ENCODE measurements at places on chromosomes 16 and 17.

- no peak for DNase-seq
These were observed 23.1 kb upstream of the TMEM94 start for GRCh38 chr17:75433218-75433783.

- no peak for DNase-seq
These were observed 21.1 kb downstream of the TTYH2 start for GRCh38 chr17:74234486-74234885.

DNA sequence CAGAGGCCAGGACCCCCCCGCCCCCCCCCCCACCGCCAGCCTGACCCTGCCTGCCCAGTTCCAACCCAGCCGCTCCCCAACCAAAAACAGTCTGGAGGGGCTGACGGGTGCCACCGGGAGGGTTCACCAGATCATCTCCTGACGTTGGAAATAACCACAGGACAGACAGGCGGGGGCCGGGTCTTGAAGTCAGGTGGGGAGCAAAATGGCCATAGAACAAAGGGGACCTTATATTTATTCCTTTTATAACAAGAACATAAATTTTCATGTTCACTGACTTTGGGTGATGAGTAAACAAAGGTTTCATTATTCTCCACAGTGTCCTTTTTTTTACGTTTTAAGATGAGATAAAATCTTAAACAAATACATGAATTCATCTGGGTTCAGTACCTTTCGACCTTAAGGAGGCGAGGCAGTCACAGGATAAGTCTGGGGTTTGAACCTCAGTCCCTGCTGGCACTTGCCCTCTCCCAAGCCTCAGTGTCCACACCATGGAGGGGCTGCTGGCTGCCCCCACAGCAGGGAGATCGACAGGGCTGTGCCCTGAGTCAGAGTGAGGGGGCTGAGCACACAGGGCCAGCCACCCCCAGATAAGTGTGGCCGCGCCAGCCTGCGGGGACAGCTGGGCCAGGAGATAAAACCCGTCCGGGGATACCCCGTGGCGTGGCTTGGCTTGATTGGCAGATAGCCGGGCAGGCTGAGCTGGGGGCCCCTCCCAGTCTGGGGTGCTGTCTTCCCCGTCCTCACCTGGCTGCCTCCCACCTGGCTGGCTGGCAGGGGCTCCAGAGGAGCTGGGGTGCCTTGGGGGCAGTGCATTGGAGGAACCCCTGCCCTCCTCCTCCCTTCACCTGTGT lies 15.0 kb downstream of the SLC7A5 start:
- no peak for DNase-seq

- no peak for DNase-seq
These were observed 11.4 kb downstream of the RPUSD1 start for GRCh38 chr16:776824-777223.

DNA sequence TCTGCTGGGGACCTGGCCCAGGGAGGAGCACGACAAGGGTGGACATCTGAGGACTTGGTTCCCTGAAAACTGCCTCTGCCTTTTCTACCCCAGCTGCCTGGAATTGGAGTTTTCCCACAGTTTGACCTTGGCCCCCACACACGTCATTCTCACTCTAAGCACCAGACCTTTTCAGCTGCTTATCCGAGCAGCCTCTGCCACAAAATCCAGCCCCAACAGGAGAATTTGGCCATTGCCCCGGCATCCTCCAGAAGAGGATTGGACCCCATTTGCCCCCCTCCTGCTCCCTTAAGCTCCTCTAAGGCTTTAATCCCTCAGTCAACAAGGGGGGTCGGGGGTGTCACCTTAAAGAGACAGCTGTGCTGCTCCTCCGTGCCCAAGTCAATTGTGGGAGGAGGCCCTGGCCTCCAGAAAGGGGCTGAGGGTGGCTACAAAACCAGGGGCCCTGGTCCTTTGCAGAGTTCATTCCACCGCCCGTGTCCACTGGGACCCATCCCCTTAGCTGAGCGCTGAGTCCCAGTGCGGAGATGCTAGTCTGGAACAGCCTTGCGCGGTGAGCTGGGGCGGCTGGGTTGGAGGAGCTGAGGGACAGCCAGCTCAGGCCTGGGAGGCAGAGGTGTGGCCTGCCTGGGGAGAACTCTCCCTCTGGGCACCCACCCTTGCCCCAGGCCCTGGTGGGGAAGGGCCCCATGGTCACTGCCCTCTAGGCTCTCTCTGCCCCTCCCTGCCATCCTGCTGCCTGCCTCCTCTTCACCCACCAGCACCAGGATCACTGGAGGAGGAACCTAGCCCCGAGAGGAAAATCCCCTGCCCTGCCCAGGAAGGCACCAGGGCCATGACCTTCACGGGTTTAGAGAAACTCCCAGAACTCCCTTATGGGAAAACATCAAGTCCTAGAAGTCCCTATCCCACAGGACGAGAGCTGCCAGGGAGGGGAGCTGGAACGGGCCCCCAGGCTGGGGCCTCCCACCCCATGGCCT lies 18.8 kb downstream of the TTYH2 start:
- DNase-seq, result no peak

GRCh38 chr16:56885446-56886162 lies 20.6 kb downstream of the SLC12A3 start:
- no peak for DNase-seq

GRCh38 chr16:22075776-22076175 lies 16.6 kb upstream of the VWA3A start:
- DNase-seq, result no peak

DNA sequence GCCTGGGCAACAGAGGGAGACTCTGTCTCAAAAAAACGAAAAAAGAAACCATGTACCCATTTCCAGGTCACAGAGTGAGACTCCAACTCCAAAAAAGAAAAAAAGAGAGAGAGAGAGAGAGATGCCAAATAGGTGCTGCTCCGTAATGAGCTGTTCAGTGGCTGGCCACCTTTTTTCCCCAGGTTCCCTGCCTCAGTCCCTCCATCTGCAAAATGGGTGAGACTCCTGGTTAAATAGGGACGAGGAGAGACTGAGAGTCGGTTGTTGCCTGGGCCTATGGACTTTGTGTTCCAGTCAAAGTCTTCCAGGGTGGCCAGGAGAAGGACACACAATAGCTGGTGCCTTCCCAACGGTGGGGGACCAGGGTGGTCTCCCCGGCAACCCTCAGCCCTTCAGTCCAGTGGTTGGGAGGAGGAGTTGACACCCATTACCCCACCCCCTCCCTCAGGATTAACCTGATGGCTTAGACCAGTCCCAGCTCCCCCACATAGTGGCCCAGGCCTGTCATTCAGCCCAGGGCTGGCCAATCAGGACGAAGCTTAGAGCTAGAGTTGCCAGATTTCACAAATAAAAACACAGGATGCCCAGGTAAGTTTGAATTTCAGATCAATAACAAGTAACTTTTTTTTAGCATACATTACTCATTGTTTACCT lies 258.2 kb downstream of the PARN start:
- no peak for DNase-seq

- DNase-seq, result no peak
These were observed 26.5 kb upstream of the CDR2 start for GRCh38 chr16:22400900-22401299.

GRCh38 chr17:1646199-1646875 lies 805 bp upstream of the SCARF1 start:
- no peak for DNase-seq

DNA sequence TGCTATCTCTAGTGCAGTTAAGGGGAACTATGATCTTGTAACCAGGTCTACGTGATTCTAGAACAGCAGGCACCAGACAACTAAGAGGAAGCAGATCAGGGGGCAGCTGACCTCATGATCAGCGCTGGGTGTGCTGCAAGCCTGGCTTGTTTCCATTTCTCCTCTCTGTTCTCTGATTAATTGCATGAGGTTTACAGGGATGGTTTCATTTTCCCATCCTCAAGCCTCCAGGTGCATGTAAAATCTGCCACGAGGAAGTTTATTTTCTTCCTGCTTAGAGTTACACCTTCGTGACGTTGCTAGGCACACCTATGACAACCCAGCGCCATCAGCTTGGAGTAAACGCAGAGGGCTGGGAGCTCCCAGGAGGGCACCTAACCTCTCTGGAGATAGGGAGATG lies 4.3 kb upstream of the NUPR1 start:
- DNase-seq, result no peak

GRCh38 chr16:55372792-55373488 lies 48.9 kb downstream of the IRX6 start:
- no peak for DNase-seq

- DNase-seq, result no peak
These were observed 20.8 kb upstream of the PEMT start for GRCh38 chr17:17612085-17613022.

GRCh38 chr16:27314986-27315332 lies 1.2 kb downstream of the IL4R start:
- no peak for DNase-seq

DNA sequence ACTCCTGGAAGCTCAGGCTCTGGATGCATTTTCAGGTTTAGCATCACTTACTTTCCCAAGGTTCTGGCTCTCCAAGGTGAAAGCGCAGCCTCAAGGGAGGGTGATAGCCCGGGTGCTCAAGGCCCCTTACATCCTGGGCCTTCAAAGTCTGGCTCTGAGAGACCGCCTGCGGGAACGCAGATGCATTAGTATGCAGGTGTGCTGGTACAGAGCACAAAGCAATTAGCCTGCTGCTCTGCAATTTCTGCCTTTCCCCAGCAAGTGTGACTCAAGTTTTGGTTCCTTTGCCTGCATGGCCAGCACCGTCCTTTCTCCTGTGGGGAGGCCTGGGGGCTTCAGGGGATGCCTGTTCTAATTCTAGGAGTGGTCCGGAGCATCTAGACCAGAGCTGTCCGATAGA lies 116.2 kb downstream of the AATF start:
- no peak for DNase-seq

DNA sequence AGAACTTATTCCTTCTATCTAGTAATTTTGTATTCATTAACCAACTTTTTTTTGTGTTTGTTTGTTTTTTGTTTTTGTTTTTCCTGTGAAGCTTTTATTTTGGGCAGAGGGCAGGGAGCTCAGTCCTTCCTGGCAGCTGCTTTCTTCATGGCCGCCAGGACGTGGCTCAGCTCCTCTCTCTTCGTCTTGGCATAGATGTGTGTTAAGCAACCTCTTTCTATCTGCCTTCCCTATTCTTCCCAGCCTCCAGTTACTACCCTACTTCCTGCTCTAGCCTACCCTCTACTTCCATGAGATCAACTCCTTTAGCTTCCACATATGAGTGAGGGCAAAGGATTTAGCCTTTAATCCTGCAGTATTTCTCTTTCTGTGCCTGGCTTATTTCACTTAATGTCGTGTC lies 8.2 kb upstream of the BRD7 start:
- DNase-seq, result no peak

GRCh38 chr17:10120109-10120485 lies 78.3 kb downstream of the GAS7 start:
- DNase-seq, result no peak

DNA sequence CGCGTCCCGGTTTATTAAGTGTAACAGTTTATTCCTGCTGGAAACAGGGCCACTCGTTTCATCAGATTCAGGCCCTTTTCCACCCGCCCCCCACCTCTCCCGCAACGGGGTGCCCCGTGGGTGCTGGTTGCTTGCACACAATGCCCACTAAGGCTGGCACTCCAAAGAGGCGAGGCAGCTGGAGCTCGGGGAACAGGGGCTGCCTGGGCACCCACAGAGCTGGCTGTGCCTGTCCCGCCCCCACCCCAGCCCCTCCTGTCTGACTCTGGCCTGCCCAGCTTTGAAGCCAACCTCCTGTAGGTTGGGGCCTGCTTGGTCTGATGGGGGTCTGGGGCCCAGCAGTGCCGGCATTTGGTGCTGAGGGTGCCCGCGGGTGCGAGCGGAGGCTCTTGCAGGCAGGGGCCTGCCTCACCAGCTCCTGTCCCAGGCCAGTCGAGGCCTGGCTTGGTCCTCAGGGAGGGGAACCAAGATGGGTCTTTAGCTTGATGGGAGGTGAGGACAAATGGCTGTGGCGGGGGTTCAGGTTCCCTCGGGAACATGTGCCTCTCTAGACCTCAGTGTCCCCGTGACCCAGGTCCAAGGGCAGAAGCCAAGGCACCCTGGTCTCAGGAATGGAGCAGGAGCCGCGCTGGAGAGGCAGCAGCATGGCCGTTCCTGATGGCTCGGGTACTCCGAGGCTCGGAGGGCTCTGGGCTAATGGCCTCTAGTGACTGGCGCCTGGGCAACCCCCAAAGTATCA lies 20.1 kb downstream of the MYBBP1A start:
- DNase-seq, result no peak

GRCh38 chr17:44327715-44328449 lies 3.3 kb upstream of the SLC25A39 start:
- DNase-seq, result no peak

Measured in AG04449 (cell line).